Hematopoietic multipotent progenitor cell treated with erythropoietin and hydrocortisone succinate and interleukin-3 and kit ligand, for 4 days (in vitro differentiated cells): ENCODE measurements at places on chromosomes 12 and 14.

GRCh38 chr12:57835366-57836288, 10.9 kb downstream of the CTDSP2 start:
- peak; percentile 70 for DNase-seq

DNA sequence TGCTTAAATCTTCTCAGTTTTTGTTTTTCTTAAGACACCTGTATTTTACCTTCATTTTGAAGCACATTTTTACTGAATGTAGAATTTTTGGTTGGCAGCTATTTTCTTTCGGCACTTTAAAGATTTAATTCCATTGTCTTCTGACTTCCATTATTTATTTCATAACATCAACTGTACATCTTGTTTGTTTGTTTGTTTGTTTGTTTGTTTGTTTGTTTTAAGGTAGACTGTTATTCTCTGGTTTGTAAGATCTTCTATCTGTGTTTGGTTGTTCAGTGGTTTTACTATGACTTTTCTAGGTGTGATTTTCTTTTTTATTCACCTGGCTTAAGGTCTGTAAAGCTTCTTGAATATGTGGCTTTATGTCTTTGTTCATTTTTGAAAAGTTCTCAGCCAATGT, 61.9 kb downstream of the IFT81 start:
- DNase-seq, result no peak

GRCh38 chr12:124566161-124566996, 1.0 kb downstream of the NCOR2 start:
- peak; percentile 84 for DNase-seq

DNA sequence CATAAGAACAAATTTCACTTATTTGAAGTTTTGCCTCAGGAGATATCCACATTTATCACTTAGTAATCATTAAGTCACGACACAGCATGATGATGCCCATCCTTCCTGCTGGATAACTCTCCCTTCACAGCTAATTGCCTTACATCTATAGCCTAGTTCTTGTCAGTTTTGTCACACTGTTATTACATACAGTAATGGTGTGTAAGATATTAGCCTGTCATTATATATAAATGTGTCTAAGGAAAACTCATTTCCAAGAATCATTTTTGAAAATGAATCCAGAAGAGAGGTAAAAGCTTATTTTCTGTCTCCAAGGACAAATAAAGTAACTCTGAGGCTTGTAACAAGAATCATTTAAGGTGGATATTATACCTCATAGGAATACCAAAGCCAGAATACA, 193.2 kb upstream of the ARID2 start:
- no peak for DNase-seq

GRCh38 chr12:96130396-96131059, 63.6 kb upstream of the ELK3 start:
- DNase-seq, result no peak

DNA sequence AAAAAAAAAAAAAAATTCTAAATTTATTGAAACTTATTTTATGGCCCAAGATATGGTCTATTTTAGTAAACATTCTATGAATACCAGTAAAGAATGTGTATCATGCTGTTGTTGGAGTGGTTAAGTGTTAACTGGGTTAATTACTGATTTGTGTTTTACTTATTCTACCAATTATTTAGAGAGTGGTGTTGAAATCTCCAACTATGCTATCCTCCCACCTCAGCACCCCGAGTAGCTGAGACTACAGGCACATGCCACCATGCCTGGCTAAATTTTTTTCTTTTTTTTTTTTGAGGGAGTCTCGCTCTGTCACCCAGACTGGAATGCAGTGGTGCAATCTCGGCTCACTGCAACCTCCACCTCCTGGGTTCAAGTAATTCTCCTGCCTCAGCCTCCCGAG, 72.2 kb downstream of the R3HDM2 start:
- DNase-seq, result no peak

GRCh38 chr12:78959556-78959955, 95.0 kb downstream of the SYT1 start:
- no peak for DNase-seq

DNA sequence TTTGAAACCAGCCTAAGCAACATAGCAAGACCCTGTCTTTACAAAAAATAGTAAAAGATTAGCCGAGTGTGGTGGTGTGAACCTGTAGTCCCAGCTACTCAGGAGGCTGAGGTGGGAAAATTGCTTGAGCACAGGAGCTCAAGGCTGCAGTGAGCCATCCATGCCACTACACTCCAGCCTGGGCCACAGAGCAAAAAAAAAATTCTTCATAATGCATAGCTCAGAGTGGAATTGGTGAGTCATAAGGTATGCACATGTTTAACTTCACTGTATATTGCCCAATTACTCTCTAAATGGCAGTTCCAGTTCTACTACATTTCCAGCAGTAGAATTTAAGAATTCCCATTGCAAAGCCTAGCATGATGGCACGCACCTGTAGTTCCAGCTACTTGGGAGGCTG, 26.8 kb upstream of the CLIP1 start:
- DNase-seq, result peak; percentile 54

DNA sequence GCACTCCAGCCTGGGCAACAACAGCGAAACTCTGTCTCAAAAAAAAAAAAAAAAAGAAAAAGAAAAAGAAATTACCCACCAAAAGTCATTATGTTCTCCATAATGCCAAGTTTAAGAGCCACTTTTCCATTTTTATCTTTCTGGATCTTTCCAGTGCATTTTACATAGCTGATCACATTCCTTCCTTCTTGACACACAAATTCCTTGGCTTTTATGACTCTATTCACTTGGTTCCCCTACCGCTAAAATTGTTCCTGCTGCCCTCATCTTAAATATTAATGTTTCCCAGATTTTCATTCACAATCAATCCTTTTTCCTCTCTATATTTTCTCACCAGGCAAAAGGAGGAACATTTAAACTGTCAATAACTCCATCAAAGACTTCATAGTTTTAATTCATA, 20.2 kb downstream of the KLHL28 start:
- no peak for DNase-seq

DNA sequence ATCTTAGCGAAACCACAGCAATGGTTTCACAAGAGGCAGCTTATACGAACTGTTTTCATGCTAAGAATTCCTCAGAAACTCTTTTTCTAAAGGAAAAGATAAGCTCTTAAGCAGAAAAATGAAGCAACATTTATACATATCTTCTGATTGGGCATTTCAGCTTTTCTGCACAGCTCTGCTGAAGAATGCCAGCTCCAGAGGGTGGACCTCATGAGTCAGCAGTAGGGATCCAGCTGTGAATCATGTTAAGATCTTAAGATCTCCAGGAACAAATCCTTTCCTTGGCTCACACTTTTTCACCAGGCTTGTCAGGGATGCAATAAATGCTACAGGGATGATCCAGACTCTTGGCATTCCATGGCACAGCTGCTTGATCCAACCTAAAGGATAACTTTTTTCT, 477.1 kb upstream of the CCDC196 start:
- DNase-seq, result no peak

GRCh38 chr12:124994437-124994975, 1.1 kb downstream of the BRI3BP start:
- DNase-seq, result peak; percentile 88

DNA sequence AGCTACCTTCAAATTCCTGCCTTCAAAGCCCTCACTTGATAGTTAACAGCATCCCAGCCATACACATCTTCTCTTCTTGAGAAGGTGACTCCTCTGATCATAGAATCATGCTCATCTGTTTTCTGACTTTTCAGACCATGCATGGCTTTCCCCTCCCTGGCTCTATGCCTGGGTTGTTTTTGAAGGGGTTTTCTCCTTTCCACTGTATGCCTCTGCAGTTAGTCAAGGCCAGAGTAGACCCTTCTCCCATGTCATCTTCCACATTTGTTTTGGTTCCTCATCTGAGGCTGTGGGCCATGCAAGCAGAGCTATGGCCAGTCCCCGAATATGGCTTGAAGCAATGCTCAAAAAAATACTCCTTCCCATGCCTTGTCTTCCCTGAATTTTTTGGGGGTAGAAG, 14.3 kb upstream of the MCRS1 start:
- DNase-seq, result no peak

GRCh38 chr12:88934163-88934747, 354.0 kb upstream of the KITLG start:
- no peak for DNase-seq

- DNase-seq, result peak; percentile 22
Observed at GRCh38 chr12:25959071-25959961, 834 bp downstream of the RASSF8 start.

DNA sequence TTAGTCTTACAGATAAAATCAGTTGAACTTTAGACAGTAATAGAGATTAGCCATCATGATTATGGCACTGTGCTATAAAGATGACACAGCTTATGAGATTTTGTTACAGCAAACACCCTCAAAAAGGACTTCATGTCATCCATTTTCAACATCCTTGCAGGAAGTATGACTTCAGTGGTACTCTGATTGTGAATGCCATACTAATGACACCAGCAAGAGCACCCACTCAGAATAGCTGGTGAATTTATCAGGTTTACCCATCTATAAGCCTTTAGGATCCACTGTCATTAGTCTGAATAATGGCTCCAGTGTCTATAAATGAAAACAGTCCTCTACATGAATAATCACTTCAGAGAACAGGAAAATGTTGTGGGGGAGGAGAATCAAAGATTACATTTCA, 615.2 kb downstream of the RPS29 start:
- DNase-seq, result no peak

DNA sequence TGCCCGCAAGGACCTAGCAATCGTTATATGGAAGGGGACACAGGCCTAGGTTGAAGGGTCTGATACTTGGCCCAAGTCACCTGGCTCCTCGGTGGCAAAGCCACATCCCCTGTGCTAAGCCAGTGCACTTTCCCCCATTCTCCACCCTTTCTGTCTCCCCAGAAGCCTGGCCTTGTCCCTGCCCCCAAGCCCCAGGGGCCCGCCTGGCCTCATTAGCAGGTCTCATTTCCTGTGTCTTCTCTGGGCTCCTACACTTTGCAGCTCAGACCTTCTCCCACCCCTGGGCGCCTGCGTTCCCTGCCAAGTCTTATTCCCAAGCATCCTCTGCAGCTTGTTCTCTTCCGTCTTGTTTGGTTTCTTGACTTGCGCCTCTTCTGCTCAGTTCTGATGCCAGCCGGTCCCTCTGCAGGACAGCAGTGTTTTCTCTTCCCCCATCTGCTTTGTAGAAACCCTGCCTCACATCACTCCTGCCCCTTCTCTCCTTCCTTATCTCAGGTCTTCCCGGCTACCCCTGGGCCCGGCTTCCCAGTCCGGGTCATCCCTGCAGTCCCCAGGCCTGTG, 66.7 kb downstream of the SLC24A4 start:
- DNase-seq, result no peak

DNA sequence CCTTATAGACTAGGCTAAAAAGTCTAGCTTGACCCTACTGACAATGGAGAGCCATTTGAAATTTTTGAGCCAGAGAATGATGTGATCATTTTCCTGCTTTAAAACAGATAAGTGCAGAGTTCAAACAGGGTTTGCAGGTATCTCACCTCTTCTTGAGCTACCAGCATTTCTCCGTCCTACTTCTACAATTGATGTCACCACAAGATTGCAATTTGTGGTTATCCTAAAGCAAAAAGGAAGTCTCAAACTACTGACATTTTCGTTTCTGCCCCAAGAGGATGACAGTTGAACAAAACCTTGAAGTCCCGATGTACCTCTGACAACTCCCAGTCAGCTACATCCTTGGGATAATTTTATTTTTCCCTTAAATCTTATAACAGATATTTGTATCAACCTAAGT, 86.7 kb downstream of the PTGER2 start:
- peak; percentile 46 for DNase-seq

- DNase-seq, result no peak
Observed at GRCh38 chr12:82124711-82125380, 233.3 kb downstream of the CCDC59 start.
